ENCODE measurements at places on chromosomes 5 and 9.

GRCh38 chr5:39423331-39423751 lies 1.4 kb downstream of the DAB2 start:
- DNase-seq, result no peak

- DNase-seq, result no peak
These were observed 62.8 kb downstream of the DAB2IP start for GRCh38 chr9:121714075-121714705.

GRCh38 chr5:137503456-137503855 lies 4.3 kb upstream of the SPOCK1 start:
- DNase-seq, result no peak

DNA sequence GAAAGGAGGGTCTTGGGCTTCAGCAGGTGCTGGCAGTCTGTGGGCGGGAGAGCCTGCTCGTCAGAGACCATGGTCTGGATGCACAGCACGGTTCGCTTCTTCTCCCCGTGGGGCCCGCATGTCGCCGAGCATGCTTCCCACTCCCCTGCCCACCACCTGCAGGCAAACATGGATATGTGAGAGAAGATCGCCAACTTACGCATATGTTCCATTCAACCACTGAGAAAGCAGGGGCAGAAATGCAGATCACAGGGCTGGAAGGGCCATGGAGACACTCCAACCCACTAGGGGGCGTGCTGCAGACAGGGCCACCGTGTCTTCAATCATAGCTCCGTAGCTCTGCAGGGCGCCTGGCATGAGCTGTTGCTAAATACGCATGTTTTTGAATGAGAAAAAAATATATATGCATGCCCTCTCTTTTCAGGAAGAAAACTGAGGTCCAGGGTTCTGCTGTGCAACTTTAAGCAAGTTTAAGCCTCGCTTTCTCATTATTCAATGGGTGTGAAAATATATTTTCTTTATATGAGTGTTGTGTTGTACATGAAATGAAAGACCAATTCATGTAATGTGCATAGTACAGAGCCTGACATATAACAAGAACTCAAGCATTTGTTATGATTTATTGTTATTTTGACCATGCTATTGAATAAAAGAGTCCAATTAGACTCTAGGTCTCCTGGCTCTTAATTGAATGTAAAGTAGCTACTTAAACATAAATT lies 148.0 kb downstream of the TARS1 start:
- no peak for DNase-seq

GRCh38 chr5:75472973-75473372 lies 38.5 kb downstream of the CERT1 start:
- no peak for DNase-seq

DNA sequence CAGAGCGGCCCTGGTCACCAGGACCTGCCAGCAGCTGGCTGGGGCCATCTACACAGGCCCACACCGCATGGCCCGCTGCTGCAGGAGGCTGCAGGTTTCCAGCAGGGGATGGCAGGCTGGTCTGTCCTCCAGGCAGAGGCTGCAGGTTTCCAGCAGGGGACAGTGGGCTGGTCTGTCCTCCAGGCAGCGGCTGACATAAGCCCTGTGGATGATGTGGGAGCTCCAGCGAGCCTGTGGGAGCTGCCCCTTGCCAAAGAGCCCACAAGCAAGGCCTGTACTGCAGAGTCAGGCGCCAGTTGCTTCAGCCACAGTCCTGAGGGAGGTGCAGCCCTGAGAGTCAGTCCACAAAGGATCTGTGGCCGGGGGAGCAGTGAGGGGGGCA lies 18.5 kb downstream of the TPPP start:
- DNase-seq, result no peak

DNA sequence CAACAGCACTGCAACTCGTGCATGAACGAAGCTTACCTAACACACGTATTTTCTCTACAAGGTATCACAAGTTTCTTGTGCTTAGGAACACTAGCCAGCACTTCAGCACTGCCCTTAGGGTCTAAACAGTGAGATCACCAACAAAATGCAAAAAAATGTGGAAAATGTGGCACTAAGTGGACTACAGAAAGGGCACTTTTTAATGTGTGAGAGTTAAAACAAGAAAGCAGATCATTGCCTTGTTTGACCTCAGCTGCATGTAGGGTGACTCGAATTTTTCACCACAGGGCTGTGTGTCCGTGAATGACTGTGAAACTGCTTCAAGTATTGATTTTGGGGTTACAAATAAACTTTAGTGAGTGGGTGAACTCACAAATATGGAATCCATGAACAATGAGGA lies 90.5 kb downstream of the MARCHF3 start:
- no peak for DNase-seq

DNA sequence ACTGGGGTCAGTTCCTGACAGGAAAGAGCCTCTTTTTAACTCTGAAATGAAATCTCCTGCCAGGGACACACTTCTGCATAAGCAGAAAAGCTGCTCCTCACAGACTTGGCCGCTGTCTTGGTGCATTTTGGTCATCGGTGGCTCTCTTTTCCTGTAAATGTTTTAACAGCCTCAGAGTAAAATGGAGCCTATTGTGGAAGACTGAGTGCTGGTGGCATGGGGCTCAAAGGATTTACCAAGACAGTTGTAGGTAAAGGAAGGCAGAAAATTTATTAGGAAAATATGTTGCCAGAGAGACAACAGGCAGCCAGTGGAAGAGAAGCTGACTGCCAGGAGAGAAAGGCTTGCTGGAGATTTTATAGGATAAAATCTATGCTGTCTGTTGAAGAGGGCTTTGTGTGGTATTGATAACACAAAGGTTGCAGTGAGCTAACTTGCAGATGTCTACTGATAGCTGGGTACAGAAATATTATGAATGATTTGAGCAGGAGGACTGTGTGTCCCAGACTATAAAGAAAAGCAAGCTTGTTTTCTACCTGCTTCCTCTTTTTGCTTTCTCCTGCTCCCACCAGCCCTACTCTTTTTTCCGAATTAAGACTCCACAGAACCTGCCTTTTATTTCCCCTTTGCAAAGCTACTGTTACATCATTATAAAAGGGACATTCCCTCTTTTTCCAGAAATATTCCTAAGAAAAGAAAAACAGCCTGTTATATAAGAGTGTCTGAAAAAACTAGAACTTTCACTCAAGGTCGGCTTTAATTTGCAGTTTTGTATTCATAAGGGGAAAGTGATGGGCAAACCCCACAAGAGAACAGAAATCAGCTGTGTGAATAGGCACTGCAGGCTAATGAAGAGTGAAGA lies 27.9 kb upstream of the IFNA14 start:
- no peak for DNase-seq

DNA sequence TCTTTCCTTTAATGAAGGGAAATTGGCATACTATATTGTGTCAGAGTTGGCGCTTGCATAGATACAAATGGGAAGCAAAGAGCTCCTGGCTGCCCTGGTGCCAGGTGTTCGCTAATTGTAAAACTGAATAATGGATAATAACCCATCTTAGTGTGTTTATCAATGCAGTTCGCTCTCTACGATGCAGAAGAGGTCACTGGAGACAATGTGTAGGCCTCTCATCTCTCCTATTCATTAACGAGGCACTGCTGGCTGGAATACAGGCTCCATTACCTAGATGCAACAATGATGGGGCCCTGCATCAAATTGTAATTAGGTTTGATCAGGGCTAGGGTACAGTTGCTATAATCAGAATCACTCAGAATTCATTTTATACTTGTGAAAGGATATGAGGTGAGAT lies 171.0 kb downstream of the RMI1 start:
- DNase-seq, result no peak

Measured in GM04504 (cell line).